HS-5 (cell line): ENCODE measurements at places on chromosomes 2 and 18.

- no peak for DNase-seq
Measured at GRCh38 chr2:37550190-37550589, 121.3 kb downstream of the CDC42EP3 start.

DNA sequence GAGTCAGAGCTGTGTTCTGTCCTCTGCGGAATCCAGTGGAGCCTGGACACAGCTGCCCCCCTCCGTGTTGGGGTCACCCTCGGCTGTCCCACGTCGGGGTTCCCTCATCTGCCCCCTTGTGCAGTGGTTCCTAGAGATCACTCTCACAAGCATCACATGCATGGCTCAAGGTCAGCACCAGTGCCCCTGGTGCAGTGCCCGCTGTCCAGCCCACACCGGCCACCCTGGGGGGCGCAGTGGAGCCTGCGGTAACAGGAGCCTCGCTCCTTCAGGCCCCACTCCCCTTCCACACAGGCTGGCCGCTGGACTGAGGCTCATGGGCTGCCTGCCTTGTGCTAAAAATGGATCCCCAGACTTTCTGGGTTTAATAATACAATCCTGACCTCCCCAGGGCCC, 8.8 kb downstream of the TEKT4 start:
- no peak for DNase-seq

DNA sequence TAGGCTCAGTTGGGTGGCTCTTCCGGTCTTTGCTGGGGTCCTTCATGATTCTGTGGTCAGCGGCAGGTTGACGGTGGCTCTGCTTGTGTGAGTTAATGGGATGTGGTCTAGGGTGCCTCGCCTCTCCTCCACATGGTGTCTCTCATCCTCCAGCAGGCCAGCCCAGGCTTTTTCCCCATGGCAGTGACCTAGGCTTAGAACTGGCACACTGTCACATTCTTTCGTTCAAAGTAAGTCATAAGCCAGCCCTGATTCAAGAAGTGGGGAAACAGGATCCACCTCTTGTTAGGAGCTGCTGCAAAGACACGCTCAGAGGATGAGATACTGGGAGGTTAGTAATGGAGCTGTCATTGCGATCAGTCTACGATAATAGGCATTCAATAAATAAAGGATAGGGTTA, 46.0 kb upstream of the CTIF start:
- DNase-seq, result no peak

- no peak for DNase-seq
Measured at GRCh38 chr2:127504552-127505430, 21.5 kb downstream of the IWS1 start.

DNA sequence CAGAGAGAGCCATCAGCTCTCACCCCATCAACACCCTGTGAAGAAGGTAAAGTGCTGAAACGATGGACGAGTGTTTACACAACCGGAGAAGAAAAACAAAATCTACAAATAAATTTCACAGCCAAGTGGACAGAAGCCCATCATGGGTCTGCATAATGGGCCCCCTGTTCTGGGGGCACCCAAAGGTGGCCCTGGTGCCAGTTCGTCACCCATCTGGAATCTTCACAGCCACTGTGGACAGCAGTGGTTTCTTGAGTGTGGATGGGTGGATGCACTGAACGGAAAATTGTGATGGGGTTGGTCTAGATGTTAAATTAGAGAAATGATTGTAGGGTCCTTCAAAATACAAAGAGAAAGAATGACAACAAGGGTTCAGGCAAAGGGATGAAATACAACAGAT, 38.8 kb downstream of the ANKMY1 start:
- DNase-seq, result no peak

DNA sequence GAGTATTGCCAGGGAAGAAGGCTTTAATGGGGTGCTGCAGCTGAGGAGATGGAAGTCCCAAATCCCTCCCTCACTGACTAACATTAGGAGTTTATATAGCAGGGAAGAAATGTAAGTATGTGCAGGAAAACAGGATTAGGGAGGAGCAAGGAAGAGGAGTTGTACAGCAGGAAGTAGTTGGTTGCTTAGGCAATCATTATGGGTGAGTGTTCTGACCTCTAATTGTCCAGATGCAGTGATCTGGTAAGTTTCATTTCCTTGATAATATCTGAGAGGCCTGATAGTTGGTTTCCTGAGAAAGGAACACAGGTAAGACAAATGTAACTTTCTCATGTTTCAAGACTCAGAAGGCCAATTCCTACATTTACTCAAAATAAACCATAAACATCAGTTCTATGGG, 331.9 kb upstream of the GULP1 start:
- peak; percentile 24 for DNase-seq

GRCh38 chr18:73962256-73962655, 185.4 kb downstream of the FBXO15 start:
- DNase-seq, result peak; percentile 70

DNA sequence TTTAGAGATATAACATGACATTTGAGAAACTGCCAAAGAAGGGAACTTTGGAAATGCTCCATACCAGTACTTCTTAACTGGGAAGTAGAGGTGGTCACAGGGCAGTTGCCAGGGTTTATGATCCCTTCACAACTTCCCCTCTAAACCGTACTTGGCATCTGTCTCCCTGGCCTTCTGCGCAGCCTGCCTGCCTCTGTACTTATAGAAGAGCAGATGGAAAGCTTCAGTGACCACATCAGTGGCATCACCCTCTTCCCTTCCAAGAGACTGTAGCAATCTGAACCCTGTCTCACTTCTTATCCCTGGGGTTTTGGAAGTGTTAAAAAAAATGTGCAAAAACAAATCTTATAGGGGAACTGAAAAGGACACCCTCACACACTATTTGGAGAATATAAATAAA, 64.1 kb downstream of the EIF2AK3 start:
- DNase-seq, result no peak

DNA sequence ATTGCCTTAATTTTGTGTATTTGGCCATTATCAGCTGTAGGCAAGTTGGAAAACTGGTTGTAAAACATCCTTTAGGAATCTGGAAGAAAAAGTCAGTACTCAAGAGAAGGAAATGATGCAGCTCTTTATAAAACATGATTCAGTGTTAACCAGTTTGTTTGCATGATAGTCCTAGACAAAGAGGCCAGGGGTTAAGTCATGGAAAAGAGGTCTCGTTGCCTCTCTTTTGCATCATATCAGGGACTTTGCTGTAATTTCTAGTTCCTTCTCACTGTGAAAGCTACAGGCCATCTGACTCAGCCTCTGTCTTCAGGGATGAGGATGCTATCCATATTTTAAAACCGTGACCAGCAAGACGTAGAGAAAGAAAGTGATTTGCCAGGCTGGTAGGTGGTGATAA, 38.0 kb downstream of the NPAS2 start:
- DNase-seq, result peak; percentile 100

- DNase-seq, result no peak
Measured at GRCh38 chr2:201862843-201863242, 56.5 kb downstream of the CDK15 start.

DNA sequence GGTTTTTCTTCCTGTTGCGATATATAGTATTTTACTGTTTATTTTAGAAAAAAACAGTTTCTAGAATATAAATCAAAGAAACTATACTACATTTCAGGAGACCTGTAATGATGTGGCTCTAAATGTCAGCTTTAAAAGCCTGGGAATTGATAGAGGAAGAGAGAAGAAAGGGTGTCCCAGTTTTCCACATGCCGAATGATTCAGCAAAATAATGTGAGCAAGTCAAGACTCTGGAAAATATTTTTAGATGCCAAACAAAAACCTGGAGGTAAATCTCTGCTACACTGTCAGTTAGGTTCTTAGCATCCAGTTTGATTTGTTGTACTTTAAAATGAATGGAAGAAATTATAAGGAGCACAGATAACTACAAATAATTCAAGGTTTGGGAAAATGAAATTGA, 67.1 kb upstream of the DSG1 start:
- DNase-seq, result no peak

GRCh38 chr2:120189189-120189588, 34.0 kb downstream of the TMEM185B start:
- no peak for DNase-seq

- no peak for DNase-seq
Measured at GRCh38 chr18:33020877-33021276, 248.1 kb upstream of the KLHL14 start.

- no peak for DNase-seq
Measured at GRCh38 chr2:102789349-102790090, 27.7 kb downstream of the TMEM182 start.

GRCh38 chr2:170314744-170315447, 136.9 kb downstream of the MYO3B start:
- no peak for DNase-seq

DNA sequence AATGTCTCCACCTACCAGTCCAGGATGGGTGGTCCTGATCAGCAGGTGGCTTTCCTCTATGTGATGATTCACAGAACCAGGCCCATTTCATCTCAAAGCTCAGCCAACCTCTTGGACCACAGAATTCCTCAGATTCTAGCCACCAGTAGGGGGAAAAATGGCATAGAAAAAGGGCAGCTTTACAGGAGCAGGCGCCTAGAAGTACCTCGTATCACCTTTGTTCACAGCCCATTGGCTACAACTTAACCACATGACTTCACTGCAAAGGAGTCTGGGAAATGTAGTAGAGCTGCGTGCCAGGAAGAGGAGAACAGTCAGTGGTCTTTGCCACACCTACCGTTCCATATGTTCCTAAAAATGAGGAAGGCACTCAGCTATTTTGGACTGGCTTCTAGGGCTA, 62.8 kb upstream of the DTNA start:
- DNase-seq, result no peak

- no peak for DNase-seq
Measured at GRCh38 chr18:59730896-59731295, 33.7 kb upstream of the CCBE1 start.

DNA sequence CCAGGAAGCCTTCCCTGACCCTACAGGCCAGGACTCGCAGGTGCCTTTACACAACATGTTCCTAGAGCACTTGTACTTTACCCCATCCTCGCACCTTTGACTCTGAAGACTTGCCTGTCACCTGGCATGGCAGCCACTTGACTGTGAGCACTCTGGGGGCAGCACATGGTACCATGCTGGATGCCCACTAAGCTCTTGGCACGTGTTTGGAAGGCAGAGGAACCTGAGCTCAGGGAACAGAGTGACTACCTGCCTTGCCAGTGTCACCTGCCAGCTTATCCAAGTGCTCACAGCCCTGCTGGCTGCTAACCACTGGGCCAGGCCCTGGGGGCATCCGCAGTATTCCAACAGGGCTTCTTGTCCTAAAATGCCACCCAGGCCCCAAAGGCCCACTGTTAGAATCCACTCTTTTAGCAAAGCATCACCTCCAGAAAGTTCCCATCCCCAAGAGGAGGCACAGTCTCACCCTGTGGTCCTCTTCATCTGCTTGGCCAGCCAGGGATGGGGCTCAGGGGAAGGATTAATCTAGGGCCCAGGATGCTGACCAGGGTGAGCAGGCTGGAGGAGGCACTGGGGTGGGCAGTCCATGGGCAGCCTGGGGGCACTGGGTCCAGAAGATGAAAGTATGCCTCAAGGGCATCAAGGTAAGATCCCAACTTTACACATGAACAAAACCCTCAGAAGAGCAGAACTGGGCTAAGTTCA, 57.0 kb downstream of the ZBTB7C start:
- no peak for DNase-seq

DNA sequence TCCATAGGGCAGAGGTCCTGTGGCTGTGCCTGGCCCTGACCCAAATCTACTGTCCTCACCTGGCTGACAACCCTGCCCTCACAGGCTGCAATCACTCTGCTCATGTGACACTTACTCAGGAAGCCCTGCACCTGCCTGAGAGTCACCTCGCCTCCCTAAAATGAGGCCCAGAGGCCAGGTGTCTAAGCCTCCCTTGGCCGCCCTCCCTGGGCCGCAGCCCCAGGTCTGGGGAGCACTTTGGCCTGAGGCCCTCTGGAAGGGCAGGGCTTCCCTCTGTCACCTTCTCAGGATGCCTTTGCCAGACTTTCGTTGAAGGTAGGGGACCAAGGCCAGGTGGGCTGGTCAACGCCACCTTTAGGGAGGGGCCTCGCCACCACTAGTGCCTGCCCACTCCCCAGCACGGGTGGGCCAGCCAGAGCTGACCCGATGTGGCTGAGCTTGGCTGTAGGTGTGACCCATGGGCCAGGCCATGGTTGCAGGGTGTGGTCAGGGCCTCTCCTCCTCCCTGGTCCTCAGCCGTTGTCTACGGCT, 6.1 kb upstream of the GPC1 start:
- DNase-seq, result no peak

DNA sequence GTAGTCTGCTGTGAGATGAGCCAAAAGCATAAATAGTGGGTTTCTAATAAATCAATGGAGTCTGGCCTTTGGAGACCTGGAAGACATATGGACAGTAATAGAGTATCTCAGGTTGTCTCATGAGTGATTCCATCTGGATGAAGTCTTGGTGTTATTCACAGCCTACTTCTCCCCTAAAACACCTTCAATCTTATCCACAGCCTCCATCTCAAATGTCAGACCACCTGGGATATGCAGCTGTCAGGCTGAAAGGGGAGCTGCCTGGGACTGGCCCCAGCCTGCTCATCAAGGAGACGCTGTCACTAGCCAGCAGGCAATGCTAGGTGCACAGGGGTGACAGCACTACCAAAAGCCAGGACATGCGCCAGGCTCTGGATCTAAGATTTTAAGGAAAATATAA, 684.0 kb upstream of the ZEB2 start:
- DNase-seq, result no peak

- no peak for DNase-seq
Measured at GRCh38 chr2:201643216-201643890, at the start of gene TMEM237. Gene TMEM237, minus strand, starts transcription at chr2:201643503. Its CDS starts 103 bp downstream, at chr2:201643400.

GRCh38 chr2:7773362-7774360, 856.4 kb downstream of the RNF144A start:
- no peak for DNase-seq

- DNase-seq, result no peak
Measured at GRCh38 chr18:34085140-34085739, 139.5 kb downstream of the NOL4 start.

- DNase-seq, result no peak
Measured at GRCh38 chr2:164642946-164643555, 21.8 kb upstream of the GRB14 start.

GRCh38 chr2:20208476-20208859, 16.5 kb downstream of the SDC1 start:
- DNase-seq, result no peak

- DNase-seq, result no peak
Measured at GRCh38 chr2:33804155-33804554, 205.1 kb upstream of the FAM98A start.
